Mucosa of gallbladder (tissue), 1 donor: ENCODE measurements at places on chromosomes 11 and 22.

- DNase-seq: no peak
Measured at GRCh38 chr11:6297831-6298230, 22.5 kb downstream of the CAVIN3 start.

DNA sequence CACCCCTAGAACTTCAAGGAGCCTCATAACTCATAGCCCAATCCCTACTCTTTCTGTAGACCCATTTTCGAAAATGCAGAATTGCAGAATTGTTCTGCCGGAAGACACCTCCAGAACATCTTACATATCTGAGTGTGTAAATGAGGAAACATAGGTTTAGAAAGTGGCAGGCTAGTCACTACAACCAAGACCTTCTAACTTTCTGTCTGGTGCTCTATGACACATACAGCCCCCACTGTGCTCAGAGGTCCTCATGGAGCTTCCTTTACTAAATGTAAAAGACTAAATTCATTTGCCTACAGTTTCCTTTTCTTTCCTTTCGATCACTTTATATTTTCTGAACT is 132.1 kb upstream of the DDI1 start:
- no peak for DNase-seq

GRCh38 chr11:113533425-113533698 is 58.2 kb upstream of the DRD2 start:
- no peak for DNase-seq

DNA sequence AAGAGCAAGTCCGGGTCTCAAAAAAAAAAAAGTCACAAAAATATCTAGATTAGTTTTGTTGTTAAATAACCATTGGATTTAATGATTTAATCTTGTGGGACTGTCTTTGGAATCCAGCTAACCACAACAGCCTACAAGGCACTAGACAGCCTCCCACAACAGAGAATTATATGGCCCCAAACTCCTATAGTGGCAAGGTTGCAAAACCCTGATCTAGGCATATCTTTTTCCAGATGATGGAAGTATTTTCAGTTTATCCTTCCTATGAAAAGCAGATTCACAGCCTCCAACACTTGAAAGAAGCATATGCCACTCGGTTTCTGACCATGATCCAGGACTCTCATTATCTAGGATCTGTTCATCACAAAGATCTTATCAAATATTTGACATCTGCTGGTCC is 5.4 kb upstream of the C11orf87 start:
- no peak for DNase-seq

GRCh38 chr11:24900960-24901549 is 404.2 kb downstream of the LUZP2 start:
- DNase-seq: no peak

DNA sequence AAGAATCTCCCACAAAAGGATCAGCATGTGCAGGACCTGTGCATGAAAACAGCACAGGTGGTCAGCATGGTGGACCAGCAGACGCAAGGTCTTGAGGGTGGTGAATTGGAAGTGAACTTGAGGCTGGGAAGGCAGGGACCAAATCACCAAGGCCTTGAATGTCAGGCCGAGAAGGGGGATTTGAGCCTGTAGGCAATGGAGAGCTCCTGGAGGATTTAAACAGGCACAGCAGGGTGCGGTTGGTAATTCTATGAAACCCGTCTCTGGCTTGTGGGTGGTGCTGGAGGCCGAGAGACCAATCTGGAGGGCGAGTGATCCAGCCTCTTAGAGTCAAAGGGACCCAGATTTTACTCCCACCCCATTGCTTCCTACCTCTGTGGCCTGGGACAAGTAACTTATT is 2.4 kb downstream of the TSKU start:
- DNase-seq: no peak

DNA sequence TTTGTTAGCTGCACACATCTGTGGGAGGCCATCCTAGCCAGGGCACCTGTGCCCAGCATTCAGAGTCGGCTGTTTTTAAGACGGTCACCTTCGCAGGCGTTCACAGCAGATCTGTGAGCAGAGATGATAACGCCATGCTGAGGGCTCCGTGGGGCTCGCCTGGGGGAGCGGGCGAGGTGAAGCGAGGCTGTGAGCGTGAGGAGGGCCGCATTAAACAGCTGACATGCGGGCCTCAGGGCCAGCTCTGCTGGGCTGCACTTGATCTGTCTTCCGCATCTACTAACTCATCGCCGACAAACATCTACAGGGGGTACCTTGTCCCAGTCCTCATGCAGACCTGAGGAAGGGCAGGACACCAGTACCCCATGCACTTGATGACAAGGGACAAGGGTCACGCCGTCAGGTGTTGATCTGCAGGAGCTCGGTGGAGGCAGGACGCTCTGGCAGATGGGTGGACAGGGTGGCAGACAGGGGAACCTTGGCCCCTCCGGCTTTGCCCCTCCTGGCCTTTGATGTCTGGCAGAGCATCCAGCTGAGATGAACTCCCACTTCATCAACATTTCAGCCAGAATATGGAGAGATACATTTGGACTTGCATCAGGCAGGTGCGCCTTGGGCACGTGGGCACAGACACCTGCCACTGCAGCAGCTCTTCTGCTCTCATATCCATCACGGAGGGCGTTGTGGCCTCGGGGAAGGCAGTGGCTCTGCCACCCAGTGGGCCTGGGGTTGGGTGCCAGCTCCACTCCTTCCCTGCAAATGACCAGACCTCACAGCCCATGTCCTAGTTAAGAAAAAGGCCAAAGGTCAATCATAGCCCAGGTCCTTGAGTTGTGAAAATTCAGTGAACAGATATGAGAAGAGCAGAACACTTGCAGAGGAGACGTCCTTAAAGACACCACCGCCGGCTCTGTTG is 822.9 kb downstream of the BRD1 start:
- DNase-seq: no peak

GRCh38 chr11:30653606-30654005 is 67.5 kb upstream of the MPPED2 start:
- no peak for DNase-seq

DNA sequence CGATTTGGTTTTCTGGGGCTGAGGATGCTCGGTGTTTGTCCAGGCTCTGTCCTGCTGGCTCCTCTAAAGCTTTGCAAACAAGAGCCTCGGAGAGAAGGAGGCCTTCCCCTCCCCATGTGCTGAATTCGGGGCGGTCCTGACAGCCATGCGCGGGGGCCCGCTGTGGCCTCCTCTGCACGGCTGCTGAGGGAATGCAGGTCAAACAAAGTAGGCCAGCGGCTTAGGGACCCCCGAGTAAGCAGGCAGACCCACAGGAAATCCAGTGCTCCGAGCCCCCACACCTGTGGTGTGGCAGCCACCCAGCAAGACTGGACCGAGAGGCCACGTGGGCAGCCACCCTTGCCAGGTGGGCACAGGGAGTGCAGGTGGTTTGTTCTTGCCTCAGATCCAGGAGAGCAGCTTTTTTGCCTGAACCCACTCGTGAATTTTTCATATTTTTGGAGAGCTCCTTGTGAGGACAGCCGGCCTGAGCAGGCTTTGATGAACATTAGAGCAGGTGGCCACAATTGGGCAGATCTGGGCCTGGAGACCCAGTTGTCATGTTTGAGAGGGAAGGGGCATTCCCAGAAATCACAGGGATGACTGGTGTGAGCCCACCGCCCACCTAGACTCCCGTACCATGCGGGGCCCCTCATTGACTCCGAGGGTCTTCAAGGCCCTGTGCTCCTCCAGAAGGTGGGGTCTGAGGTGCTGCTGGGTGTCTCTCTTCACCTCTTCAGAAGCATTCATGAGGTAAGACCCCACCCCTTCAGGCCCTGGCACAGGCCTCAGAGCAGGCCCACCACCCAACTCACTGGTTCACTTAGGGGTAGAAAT is 43.0 kb upstream of the KCNQ1OT1 start:
- no peak for DNase-seq

- DNase-seq: no peak
Measured at GRCh38 chr11:120031612-120032600, 106.0 kb downstream of the TRIM29 start.
